Mesothelial cell of epicardium (in vitro differentiated cells): ENCODE measurements at places on chromosomes 3 and 15.

- DNase-seq: no peak
These were observed 66.6 kb upstream of the IGF1R start for GRCh38 chr15:98581715-98582114.

GRCh38 chr3:72995337-72995736 lies 1.3 kb upstream of the PPP4R2 start:
- no peak for DNase-seq

GRCh38 chr3:16151109-16151508 lies 23.4 kb upstream of the GALNT15 start:
- DNase-seq: no peak

DNA sequence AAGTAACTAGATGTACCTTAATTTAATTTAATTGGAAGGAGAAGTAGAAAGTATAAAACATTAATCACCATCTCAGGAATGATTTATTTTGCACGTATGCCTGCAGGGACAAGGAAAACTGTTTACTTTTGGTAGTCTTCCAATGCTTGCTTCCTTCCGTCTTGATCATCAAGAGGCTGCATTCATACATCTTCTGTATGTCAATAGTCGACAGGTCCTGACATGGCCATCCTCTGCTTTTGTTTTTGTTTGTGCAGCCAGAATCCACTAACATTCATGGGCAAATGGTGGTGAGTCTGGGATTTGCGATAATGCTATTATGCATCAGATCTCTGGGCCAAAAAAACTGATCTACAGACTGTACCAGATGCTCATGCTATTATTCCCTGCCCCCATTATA lies 56.6 kb upstream of the ZPLD1 start:
- no peak for DNase-seq

DNA sequence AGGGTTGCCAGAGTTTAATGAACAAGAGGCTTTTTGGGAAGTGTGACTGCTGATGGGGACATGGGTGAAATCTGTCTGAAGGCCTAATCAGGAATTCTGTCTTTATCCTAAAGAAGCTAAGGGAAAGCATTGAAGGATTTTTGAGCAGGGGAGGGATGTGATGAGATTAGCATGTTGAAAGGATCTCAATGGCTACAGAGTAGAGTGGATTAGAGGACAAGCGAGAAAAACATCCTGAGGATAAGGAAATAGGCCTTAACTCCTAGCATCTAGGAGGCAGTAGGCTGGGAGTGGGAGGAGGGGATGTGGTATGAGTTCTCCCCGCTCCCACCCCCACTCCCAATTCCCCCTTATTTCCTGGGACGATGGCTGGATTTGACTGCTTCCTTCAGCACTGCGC lies 35.1 kb upstream of the SNTN start:
- no peak for DNase-seq

GRCh38 chr3:13647298-13648059 lies 98.6 kb downstream of the FBLN2 start:
- no peak for DNase-seq

DNA sequence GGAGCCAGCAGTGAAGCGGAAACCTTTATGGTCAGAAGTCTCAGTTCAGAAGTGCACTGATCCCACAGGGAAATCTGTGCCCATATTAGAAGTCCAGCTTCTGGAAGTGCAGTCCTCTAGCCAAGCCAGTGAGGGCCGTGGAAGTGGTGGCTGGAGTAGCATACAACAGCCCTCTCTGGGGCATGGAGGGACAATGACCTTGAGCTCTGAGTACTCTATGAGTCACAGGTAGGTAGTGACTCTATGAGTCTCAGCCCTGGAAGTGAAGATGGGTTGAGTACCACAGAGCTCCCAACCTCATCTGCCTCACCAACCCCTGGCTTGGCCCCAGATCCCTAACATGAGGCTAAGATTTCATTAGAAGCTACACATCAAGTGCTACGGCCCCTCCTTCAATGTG lies 205.9 kb upstream of the PPP2R3A start:
- no peak for DNase-seq

GRCh38 chr3:37395286-37395685 lies 220.9 kb upstream of the LRRFIP2 start:
- no peak for DNase-seq

DNA sequence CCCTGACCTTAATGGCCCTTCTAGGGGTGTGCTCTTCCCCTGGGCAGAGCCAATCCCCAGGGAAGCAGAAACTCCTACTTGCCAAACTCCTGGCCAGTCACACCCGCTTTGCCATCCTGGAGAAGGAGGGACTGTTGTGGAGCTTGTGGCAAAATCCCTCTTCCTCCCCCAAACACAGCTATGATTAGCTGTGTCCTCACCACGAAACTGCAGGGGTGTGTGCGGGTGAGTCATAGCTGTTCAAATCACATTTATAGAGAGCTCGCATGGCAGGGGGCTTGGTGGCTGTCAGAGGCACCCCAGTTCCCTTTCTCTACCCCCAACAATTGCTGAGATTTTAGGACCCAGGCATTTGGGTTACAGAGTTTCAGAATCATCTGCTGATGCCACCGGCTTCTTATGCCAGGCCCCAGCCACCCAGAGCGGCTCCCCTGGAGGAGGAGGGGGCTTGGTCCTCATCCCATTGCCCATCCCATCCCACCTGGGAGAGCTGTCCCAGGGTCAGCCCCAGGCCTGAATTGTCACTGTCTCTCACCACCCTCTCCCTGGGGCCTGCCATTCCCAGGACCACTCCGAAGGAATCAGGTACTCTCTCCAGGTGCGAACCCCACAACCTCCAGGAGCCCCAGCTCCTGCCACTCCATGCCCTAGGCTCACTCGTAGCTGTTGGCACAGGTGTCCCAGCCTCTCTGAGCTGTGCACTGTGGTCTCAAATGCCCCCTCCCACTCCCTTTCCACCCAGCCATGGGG lies 28.8 kb upstream of the MAGEF1 start:
- no peak for DNase-seq

DNA sequence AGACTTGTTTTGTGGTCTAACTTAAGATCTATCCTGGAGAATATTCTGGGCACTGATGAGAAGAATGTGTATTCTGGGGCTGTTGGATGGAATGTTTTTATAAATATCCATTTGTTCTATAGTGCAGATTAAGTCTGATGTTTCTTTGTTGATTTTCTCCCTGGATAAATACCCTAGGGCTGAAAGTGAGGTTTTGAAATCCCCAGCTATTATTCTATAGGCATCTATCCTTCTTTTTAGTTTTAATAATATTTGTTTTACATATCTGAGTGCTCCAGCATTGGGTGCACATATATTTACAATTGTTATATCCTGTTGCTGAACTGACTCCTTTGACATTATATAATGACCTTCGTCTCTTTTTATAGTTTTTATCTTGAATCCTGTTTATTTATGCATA lies 42.9 kb downstream of the GALK2 start:
- no peak for DNase-seq
